GM13977 (cell line): ENCODE measurements at places on chromosomes 4 and X.

GRCh38 chr4:1533501-1534064 lies 127.3 kb upstream of the NKX1-1 start:
- no peak for DNase-seq

DNA sequence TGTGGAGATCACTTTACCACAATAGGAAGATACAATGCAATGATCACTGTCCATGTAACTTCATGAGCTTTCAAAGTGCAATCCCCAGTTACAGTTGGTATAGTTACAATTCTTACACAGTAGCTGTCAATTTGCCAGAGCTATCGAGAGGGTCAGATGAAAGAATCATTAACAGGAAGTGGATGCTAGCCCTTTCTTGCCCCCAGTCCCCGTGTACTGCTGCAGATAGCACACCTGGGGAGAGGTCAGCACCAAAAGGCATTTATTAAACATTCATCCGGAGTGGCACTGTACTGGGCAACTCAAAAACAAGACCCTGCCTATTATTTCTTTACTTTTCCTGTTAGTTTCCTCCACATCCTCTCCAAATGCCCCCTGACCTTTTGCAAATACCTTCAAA lies 47.7 kb downstream of the SOD3 start:
- no peak for DNase-seq

DNA sequence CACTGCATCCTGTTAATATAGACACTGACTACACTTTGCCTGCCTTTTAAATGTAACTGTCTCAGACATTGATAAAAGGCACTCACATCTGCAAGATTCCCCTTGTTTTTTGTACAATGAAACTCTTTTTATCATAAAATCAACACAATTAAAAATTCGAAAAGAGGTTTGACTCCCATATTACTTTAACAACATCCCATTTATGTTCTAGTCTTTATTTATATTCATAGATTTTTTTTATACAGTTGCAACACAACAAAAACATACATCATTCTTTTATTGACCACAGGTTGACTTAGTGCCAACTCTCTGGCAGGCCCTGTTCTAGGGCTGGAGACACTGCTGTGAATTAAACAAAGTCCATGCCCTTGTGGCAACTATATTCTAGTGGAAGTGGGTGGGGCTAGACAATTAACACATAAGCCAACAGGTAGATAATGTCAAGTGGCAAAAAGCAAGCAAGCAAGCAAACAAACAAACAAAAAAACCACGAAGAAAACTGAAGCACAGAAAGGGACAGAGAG lies 36.8 kb downstream of the ANK2 start:
- no peak for DNase-seq

GRCh38 chrX:154714925-154715324 lies 36.0 kb downstream of the GAB3 start:
- DNase-seq, result peak; percentile 72
